Left lobe of liver (tissue), 2 donors: ENCODE measurements at places on chromosomes 2 and 18. TPM values are rescaled to one million over a fixed set of nuclear protein-coding genes. Genes with fewer than 3 reads are reported as not detected.

Gene ARHGEF33
- 0.10 TPM for total RNA-seq

DNA sequence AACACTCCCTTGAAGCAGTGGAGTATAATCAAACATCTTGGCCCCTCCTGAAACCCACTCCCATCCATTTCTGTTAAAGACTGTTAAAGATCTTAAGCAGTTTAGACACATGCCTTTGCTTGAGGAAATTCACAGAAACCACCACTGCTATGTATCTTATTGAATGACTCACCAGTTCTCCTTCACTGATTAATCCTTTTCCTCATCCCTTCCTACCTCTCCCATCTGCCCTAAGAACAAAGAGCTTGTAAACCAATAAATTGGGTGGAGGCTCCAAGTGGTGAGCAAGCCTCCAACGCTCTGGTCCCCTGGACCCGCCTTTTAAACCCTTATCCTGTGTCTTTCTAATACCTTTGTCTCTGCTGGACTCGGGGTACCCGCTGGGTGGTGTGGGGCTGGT, 746.1 kb downstream of the LRP1B start:
- no peak for DNase-seq

Gene CAPN13
- total RNA-seq, result 0.08 TPM

Gene MC4R
- not detected for total RNA-seq

Gene ACMSD
- total RNA-seq, result 123 TPM

Gene LINC00305
- total RNA-seq, result not detected

Gene TEKT4
- total RNA-seq, result 0.28 TPM

DNA sequence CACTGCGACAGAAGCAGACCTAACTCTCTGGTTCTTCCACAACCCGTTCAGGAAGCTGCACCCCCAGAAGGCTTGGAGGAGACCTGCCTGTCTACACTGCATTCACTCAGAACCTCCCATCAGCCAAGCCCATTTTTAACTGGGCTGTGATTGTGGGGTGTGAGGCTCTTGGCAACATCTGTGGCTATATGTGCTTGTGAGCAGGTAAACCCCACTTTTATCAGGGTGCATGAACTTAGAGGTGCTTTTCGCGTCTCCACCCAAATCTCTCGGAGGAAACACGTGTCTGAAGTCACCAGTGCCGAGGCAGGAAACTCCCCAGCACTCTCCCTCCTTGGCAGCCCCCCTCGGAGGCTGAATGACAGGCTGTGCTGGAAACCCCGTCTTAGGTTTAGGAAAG, 158.2 kb upstream of the SALL3 start:
- peak; percentile 27 for DNase-seq

GRCh38 chr2:15992457-15993231, 52.3 kb downstream of the MYCN start:
- no peak for DNase-seq

DNA sequence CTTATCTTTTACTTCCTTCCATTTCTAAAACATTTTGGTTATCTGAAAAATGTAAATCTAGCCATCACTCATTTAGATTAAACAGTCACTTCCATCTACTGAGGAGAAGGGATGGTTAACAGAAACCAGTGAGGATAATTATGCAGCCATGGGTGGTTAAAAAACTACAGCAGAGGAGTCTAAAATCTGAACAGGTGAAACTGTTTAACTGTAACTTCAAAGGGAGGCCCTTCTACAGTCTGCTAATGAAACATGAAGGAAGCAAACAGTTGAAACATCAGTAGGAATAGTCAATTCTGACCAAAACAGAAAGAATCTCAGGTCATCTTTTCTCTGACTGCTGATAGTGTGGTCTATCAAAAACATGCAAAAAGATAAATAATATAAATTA, 71.0 kb downstream of the DTNB start:
- no peak for DNase-seq

DNA sequence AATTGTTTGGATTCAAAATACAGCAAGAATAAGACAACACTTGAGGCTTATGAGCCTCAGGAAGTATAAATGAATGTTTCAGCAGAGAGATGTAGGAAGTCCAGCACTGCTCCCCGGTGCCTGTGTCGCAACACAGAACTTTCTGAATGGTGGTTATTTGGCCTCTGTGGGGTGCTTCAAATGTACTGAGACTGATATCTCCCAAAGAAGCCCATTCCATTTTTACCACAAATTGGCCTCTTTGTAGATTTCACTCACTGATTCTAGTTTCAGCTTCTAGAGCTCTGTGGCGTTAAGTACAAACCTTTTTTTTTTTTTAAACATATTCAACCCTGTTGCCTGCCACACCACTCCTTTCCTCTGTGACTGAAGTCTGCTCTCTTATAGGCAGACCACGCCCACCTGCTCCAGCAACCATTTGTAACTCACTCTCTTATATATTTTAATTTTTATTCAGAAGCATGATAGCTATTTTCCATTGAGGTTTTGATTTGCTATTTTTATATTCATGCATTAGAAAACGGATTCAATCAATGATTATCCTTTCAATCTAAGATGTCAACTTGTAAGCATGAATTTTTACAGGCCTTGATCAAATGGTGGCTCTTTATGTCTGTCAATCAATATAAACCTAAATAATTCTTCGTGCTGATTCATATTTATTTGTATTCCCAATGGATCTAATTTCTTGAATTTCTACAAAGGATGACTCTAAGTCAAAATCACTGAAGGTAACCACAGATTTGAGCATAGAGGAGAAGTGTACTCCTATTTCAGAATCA, 277.1 kb upstream of the CCDC68 start:
- no peak for DNase-seq

- peak; percentile 77 for DNase-seq
Measured at GRCh38 chr2:215982465-215982875, 30.9 kb downstream of the MREG start.

GRCh38 chr18:67475673-67476072, 40.8 kb downstream of the DSEL start:
- DNase-seq, result no peak

Gene GAREM1
- 4.8 TPM for total RNA-seq

- DNase-seq, result no peak
Measured at GRCh38 chr2:43376523-43377198, 150.3 kb upstream of the ZFP36L2 start.

Gene CENPA
- total RNA-seq, result 0.33 TPM

DNA sequence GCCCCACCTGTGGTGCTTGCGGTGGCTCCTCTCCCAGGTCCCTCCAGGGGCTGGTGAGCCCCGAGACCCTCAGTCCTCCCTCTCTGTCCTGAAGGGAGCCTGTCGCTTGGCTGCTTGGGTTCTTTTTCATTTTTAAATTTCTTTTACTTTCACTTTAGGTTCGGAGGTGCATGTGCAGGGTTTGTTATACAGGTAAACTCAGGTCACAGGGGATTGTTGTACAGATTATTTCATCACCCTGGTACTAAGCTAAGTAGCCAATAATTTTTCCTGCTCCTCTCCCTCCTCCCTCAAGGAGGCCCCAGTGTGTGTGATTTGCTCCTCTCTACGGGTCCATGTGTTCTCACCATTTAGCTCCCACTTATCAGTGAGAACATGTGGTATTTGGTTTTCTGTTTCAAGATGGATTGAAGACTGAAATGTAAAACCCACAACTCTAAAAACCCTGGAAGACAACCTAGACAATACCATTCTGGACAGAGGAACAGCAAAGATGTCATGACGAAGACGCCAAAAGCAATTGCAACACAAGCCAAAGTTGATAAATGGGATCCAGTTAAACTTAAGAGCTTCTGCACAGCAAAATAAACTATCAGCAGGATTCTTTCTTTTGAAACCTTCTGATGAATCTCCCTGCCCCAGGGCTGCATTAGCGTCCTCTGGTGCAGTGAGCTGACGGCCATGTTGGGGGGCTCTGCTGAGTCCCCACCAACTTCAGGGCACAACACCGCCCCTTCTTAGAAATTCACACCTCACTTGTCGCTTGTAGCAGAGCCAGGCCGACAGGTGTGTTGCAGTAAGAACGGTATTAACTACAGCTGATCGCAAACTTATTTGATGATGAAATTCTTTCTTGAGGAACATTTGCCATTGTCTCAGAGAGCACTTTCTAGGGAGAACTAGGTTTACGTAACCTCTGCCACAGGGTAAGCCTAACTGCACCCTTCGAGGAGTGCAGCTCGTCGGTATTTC, 135.3 kb downstream of the ZNF236 start:
- no peak for DNase-seq

DNA sequence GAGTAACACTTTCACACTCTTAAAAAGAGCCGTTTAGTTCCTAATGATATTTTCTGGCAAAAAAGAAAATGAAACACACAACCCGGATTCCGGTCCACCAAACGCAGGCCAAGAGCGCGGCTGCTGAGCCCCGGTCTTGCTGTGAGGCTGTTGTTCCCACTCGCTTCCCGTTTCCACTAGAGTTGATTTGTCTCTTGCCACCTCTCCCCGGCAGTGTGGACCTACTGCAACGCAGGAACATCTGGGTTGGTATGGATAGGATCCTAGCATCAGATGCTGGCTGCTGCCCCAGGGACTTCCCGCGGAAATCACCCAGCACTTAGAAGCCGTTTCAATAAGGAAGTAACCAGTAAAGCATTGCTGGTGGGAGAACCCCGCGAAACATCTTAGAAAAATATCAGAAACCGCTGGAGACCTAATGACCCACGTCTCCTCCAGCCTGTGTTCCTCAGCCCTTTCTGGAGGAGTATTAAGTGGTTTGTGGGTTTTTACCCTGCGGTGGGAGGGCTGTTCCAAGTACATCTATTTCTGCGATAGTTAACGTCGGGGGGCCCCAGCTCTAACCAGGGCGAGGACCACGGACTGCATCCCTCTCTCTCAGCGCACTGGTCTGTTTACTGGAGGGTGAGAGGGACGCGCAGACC, 939 bp downstream of the DOCK10 start:
- peak; percentile 55 for DNase-seq

DNA sequence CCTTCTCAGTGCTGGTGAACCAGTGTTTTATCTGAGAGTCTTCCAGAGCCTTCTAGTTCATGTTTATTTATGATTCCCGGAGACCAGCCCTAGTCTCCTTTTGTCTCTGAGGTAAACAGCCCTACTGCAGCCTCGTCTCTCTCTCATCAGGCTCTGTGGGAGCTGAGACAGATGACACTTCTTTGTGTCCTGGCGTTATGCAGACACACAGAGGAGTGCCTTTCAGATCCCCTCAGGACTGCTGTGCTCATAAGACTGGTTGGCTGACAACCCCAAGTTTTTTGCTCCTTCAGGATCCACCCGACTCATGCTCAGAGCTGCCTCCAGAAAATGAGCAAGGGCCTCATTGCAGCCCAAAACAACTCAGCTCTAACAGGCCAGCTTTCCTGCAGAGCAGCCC, 523.8 kb upstream of the SPHKAP start:
- no peak for DNase-seq

GRCh38 chr2:94960266-94960665, 65.2 kb upstream of the MAL start:
- no peak for DNase-seq

DNA sequence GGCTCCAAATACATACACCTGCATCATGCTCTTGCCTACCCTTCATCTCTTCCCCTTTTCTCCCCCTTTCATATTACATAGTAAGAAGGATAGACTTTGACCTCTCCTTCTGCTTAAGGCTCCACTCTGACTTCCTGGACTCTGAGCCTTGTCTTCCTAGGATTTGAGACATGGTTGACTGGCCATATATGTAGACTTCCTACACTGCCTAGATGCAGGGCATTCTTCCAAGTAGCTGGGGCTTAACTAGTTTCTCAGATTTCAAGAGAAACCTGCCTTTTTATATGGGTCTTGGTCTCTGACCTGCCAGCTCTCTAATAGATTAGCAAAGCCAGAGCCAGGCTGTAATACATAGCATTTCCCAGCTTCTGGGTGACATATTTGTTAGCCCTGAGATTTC, 35.4 kb upstream of the CYP26B1 start:
- no peak for DNase-seq

- DNase-seq, result no peak
Measured at GRCh38 chr2:144548088-144548487, 28.2 kb upstream of the ZEB2 start.

DNA sequence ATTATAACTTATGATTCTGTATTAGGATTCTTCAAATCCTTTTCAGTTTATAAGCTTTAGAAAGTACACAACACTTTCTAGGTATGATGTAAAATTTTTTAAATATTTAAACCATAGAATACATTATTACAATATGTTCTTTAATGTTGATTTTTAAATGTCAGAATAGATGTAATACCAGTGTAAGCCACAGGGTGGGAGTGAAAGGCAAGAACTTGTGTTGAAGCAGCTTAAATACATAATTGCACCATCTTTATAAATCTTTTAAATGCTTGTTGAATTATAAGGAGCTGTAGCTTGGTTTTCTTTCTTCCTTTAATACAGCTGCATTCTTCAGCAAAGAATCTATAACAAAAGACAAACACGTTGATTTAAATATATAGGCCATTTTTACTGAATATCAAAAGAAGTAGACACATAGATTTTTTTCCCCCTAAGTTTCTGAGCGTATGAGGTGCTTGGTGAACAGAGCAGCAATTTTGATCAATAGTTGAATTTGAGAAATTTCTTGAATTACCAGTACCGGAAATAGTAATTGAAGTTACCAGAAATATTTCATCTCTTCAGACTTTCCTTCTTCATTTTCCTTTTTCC, 63.0 kb downstream of the TANK start:
- no peak for DNase-seq

Gene NMS
- total RNA-seq, result not detected

Gene GAL3ST2
- 0.55 TPM for total RNA-seq

- no peak for DNase-seq
Measured at GRCh38 chr2:11520092-11520693, 13.7 kb upstream of the GREB1 start.

DNA sequence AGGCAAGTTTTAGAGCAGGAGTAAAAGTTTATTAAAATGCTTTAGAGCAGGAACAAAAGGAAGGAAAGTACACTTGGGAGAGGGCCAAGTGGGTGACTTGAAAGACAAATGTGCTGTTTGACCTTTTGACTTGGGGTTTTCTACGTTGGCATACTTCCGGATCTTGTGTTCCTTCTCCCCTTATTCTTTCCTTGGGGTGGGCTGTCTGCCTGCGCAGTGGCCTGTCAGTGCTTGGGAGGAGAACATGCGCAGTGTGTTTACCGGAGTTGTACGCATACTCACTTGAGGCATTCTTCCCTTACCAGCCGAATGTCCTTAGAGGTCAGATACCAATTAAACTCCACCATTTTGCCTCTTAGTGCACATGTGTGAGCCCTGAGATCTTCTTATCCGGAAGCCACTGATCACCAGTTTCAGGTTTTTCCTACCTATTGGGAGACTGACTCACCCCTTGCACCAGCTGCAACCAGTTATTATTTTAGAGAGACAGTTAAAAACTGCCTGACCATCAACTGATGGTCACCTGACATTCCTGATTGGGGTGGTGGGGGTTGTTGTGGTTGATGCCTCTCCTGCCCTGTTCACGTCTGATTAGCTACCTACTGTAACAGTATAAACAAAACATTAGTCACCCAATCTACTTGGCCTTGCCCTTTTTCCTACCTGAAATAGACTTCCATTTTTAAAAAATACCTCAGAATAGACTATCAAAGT, 67.5 kb downstream of the NYAP2 start:
- DNase-seq, result no peak

DNA sequence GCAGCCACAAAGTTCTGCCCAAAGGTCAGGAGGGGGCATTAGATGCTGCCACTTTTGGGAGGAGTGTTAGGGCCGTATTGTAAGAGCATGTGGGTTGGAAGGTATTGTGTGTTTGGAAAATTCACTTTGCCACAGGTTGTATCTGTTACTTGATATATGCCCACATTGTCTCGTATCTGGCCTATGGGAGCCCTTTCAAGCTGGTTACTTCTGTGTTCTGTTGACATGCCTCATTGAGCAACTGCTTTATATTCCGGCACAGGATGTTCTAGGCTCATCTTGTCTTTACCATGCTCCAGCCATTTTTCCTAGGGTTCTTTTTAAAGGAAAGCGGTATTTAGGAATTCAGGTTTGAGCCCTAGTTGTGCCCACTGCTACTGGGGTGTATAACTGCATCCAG, 6.0 kb downstream of the ADNP2 start:
- DNase-seq, result no peak

Gene ITGA4
- 2.3 TPM for total RNA-seq
